Cardiac muscle cell (in vitro differentiated cells and primary cell): ENCODE measurements at places on chromosomes 1 and 21.

GRCh38 chr1:226149806-226150205 lies 36.7 kb downstream of the ACBD3 start:
- DNase-seq, result no peak

GRCh38 chr1:34621916-34622315 lies 132.9 kb upstream of the GJB5 start:
- DNase-seq, result no peak

DNA sequence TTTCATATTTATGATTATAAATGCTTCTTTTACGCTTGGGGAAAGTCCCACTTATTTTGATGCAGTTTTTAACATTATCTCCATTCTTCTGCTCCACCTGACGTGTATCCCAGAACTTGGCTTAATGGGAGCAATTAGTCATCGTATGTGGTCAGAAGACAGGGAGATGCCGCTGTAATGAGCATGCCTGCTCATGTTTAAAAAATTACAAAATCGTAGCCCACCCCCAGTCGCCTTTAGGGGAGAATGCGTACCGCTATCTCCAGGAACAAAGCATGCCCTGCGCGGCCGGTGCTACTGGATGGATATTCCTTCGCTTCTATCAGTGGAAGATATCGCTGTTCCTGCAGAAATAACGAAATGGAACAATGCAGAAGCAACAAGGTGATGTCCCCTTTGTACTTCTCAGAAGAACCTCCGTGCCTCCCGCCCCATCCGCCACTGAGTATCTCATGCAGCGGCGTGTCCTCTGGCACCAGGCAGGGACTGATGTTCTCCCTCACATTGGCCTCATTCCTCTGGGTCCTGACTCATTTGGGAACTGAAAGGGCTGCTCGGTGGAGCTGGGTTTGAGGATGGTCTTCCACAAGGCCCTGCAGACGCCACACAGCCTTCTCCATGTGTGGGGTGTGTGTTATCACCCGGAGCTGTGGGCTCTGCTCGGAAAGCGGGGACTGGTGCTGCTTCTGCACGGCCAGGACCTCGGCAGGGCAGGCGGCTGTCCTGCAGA lies 116.3 kb upstream of the COL6A1 start:
- DNase-seq, result peak; percentile 91

GRCh38 chr1:190615818-190616217 lies 138.2 kb upstream of the BRINP3 start:
- DNase-seq, result no peak

DNA sequence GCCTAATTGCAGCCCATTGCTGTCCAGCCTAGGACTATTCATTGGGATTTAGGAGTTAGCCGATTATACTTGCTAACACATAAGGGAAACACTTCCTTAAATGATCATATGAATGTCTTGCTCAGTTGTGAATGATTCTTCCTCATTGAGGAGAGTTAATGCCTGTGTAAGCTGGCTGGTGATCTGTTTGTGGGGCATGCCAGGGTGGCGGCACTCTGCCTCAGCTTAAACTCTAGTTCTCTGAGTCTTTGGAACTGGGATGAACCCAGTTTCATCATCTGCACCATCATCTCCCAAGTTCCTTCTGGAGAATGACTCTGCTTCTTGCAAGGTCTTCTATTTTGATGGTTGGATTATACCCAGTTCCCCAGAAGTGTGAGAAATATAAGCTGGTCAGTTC lies 23.9 kb upstream of the SLAMF6 start:
- DNase-seq, result no peak

DNA sequence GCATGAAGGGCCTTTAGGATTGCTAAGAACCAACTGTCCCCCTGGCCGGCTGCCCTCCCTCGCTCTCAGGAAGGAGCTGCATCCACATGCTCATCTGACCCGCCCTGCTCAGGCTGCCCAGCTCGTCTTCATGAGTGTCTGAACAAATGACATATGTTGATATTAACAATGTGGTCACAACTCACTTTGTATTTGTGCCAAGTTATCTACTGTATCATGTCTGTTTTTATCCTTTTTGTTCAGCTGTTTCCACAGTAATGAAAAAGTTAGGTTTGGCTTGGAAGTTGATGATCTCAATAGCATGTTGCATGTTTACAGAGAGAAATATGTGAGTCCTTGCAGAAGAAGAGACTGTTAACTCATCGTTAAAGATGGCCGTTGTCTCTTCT lies 75.1 kb downstream of the PHTF1 start:
- DNase-seq, result peak; percentile 65

GRCh38 chr1:119384591-119384990 lies 16.0 kb downstream of the HAO2 start:
- DNase-seq, result no peak

GRCh38 chr1:8641377-8641997 lies 176.0 kb downstream of the RERE start:
- no peak for DNase-seq

- no peak for DNase-seq
These were observed 147.8 kb downstream of the TNFSF18 start for GRCh38 chr1:172902861-172903381.

DNA sequence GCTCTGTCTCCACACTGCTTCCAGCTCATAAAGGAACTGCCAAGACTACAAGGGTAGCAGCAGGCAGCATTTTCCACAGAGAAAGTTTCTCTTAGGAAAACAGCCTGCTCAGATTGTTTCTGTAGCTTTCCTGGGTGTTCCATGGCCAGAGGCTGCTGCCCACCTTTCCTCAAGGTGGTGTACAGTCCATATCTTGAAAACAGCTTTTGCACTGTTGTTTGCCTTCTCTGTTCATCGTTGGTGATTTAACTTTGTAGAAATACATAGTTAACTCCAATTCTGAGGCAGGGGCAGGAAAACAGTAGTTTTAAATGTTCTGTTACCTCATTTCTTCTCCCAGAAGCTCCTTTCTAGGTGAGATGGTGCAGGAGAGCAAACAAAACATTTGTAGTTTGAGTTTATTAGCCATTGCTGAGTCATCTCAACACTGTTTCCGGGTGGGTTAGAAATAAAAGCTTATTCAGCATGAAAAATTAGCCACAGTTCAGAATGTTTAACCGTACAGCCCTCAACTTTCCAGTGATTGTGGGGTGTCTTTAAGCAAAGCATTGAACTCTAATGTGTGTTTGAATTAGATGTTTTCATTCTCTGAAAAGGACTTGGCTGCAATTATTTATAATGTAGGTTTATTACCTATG lies 41.7 kb downstream of the DIP2A start:
- DNase-seq, result no peak

DNA sequence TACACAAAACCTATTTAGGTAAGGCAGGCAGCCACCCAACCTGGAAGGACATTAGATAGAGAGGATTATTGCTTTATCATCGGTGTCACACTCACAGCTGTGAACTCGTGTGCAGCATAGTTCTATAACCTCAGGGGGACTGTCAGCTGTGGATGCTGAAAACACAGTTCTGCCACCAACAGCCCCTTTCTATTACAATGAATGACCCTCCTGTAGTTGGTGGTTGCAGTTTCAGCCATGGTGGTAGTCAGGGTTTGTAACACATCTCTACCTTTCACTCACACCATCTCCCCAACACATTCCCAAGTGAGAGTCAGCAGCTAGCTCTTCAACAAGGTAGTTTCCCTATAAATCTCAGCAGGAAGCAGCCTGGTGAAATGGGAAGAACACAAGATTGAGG lies 136.8 kb downstream of the ZC3H11B start:
- no peak for DNase-seq

DNA sequence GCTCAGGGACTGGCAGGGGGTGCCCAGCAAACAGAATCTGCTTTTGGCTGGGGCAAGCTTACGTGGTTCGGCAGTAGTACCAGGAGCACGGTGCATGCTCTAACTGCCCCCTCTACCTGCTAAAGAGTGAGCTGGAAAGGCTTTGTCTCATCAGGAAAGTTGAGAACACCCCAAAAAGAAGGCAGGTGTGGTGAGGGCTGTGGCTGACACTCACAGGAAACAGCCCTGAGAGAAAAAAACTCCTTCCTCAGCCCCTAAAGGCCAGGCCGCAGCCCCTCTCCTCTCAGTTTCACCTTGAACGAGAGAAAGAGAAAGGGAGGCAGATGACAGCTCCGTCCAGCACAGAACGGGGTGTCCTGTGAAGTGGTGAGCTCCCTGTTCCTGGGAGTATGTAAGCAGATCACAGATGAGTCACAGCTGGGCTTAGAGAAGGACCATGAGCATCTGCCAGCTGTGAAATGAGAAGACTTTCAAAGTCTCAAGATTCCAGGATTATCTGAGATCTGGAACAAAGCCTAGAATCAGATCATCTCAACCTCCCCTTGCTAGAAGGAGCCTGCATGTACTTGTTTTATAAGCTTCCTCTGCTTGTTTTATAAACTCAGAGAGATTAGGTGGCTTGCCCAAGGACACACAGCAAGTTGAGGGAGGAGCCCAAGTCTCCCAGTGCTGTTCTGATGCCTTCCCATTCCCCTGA lies 13.4 kb downstream of the LAPTM5 start:
- DNase-seq, result no peak

- DNase-seq, result no peak
These were observed 5.8 kb downstream of the B4GALT2 start for GRCh38 chr1:43984855-43985254.

DNA sequence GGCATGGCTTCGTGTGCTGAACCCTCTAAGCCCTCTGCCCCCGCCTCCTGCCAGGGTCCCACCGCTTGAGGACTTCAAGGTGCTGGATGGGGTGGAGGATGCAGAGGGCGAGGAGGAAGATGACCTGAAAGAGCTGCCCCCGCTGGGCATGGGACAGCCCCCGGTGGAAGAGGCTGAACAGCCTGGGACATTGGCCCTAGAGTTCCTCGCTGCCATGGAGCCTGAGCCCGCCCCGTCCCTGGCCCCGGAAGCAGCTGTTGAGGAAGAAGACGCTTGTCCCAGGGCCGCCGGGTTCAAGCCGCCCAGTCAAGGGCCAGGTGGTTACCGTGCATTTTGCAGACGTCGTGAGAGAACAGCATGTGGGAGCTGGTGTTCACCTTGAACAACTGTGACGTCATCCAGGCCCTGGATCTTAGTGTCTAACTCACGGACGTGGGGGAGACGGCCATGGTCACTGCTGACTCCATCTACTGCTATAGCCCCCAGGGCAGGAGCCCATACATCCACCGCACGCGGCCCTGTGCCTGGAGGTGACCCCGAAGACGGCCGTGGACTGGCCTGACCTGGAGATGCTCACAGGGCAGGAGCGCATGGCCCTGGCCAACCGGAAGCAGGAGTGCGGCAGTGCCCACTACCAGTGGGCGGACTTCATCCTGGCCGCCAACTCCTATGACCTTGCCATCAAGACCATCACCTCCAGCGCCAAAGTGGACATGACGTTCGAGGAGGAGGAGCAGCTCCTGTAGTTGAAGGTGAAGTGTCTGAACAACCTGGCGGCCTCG lies 90.1 kb downstream of the PPP1R12B start:
- no peak for DNase-seq

DNA sequence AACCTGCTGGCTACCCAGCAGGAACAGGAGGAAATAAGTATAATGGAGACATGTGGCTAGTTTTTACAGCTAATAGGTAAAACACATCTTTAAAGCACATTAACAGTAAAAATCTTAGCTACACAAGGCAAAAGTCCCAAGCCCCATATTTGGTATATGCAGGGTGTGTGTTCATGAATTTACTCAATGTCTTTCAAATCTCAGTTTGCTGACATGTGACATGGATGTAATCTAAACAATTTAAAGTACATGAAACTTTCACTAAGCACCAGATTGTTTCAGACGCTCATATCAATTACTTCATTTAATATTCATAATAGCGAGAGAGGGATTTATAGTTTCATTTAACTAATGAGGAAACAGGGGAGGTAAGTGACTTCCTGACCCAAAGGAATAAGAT lies 3.9 kb downstream of the TACSTD2 start:
- no peak for DNase-seq

DNA sequence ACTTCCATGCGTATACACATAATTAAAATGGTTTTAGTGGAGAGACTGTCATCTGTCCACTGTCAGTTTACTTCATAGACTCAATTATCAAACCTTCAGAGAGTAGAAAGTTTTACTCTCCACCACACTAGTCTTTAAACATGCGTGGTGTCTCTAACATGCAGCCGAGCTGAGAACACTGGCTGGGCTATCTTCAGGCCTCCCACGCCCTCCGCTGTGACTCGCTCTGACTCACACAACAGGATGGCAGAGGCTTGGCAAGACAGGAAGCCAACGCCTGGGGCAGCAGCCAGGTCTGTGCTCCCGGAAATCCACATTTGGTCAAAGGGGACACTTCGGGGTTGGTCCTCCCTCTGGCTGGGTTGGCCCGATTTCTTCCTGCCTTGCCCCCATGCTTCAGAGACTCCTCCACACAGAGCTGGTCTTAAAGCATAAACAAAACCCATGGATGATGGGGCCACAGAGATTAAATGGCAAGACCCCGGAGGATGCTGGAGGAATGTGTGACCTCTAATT lies 22.7 kb upstream of the IFNGR2 start:
- no peak for DNase-seq

DNA sequence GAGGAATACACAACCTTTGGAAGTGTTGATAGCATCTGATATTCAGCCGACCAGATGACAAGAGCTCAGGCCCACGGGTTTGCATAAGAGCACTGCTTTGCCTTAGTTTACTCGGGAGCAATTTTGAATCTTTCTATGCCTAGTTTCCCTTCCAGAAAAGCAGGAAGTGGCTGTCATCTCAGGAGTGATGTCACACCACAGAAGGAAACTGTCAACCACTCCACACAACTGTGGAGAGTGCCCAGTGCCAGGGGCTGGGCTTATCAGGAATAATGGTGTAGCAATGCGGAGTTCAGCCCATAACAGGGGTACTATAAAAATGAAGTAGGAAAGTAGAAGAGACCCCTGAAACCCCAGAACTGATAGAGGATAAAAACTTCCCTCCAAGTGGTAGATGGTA lies 28.4 kb downstream of the NTPCR start:
- peak; percentile 16 for DNase-seq

DNA sequence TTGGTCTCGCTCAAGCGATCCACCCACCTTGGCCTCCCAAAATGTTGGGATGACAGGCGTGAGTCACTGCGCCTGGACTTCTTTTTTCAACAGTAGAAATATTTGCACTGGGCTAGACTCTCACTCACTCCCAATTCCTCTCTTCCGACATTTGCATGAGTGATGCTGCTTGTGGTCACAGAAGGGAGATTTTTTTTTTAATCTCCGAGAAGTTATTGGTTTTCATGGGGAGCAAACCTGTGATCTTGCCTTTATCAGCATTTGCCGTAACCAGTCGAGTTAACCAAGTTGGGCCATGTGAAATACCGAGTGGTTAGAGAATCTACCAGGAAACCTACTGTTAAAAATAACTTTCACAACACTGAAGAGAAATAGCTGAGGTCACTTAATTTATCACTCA lies 21.1 kb downstream of the ERG start:
- no peak for DNase-seq

DNA sequence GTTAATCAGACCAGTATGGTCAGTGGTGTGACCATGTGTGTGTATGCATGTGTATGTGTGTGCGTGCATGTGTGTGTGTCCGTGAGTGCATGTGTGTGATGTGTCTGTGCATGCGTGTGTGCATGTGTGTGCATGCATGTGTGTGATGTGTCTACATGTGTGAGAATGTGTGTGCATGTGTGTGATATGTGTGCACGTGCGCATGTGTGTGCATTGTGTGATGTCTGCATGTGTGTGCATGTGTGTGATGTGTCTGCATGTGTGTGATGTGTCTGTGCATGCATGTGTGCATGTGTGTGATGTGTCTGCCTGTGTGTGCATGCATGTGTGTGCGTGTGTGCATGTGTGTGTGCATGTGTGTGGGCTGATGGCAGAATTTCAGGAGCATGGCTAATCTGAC lies 58.2 kb downstream of the SIK1 start:
- no peak for DNase-seq

GRCh38 chr1:107572674-107573211 lies 392.2 kb downstream of the VAV3 start:
- DNase-seq, result no peak

GRCh38 chr21:35234725-35235124 lies 185.6 kb upstream of the RUNX1 start:
- DNase-seq, result no peak
